ENCODE measurements at places on chromosomes 7 and 10.

DNA sequence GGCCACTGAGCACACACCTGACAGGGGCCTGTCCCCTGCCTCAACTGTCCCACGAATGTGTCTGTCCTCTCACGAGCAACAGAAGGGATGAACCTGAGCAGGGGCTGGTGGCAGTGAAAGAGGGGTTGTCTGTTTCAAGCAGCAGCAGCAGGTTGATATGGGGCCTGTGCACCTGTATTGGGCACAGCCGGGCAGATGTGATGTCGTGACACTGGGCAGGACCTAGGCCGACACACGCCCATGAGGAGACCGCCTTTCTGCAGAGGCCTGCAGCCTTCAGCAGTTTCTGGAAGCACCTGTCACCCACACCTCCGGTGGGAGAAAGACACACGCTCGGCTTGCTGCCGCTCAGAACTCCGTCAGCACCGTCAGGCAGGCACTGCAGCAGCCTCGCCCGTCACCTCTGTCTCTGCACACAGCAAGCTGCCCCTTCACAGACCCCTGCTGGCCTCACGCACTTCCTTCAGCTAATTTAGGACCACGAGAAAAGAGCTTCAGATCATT, 48.5 kb downstream of the AMZ1 start:
- DNase-seq, result no peak

DNA sequence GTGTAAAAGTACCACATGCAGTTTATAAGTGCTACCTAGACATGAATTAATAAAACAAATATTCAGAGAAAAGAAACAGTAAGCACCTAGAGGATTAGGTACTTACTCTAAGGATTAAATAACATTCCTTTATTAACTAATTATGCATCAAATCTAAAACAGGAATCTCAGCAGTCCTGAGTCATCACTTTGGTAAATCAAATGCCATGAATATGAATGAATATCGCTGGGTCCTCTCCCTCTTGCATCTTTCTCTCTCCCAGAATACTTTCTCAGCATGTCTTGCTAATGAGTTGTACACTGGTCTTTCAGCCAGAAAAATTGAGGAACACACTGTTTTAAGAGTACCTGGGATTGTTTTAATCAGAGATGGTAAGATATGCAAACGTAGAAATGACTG, 225.5 kb upstream of the NFE2L3 start:
- no peak for DNase-seq

- DNase-seq, result no peak
Observed at GRCh38 chr7:66549466-66549865, 79.2 kb upstream of the KCTD7 start.

GRCh38 chr10:129411393-129411705, 55.7 kb upstream of the MGMT start:
- DNase-seq, result no peak

DNA sequence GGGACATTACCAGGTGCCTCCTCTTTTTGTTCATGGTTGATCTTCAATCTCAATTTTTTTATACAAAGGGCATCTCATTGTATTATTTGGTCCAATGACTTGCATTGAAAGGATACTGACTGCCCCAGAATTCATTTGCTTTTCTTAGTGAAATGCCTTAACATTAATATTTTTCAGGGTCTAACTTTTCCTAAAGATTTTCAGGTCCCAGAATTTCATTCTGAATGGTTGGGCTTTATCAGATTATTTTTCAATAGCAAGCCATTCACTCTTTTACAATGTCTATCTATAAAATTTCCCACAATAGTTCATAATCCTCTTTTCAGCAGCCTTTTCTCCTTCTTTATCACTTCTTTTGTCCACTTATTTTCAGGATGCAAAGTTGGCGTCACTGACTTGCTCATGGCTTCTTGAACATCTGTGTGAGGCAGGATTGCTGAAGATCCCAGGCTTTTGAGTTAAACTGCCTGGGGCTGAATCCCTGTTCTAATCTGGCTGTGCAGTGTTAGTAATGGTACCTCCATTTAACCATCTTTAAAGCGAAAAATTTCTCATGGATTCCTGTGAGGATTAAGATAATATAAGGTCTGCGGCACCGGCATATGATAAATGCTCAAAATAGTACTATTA, 131.7 kb upstream of the HDAC9 start:
- no peak for DNase-seq

DNA sequence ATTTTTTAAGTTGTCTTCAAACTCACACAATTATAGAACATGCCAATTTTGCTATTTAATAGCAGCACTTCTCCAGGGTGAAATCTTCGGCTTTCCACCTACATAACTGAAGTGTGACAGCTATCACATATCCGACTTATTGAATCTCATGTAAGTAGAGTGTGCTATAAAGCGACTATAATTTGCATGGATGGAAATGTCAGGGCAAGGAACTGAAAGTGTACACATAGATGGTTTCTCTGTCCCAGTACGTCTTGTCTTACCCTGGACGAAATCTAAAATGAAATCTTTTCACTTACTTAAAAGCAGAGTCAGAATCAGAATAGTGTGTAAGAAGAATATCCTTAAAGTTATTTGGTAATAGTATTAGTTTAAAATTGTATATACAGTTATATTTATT, 132.3 kb downstream of the THSD7A start:
- DNase-seq, result no peak

GRCh38 chr7:2198206-2198605, 34.5 kb downstream of the MAD1L1 start:
- DNase-seq, result no peak

DNA sequence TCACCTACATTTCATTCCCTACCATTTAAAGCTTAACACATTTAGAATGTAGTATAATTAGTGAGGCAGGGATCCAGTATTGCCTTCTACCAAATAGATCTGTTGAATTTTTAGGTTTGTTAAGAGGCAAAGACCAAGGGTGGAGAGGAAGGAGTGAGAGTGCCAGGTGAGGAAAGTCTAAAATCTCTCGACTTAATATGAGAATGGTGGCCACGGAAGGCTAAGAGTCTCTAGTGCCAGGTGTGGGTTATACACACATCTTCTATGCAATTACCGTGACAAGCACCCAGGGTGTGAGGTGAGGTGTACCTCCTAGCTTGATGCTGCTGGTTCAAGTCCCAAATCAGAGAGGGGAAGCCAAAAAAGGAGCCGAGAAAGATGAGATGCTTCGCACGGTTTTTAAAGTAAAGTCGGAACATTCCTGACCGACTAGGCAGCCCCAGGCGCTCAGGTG, 439 bp downstream of the IQUB start:
- peak; percentile 8 for DNase-seq

- DNase-seq, result no peak
Observed at GRCh38 chr7:130475776-130476175, 16.1 kb upstream of the MEST start.

All from fibroblast of lung (primary cell).